Hematopoietic multipotent progenitor cell treated with erythropoietin and hydrocortisone succinate and interleukin-3 and kit ligand, for 6 days (in vitro differentiated cells): ENCODE measurements at places on chromosomes 7 and 10.

DNA sequence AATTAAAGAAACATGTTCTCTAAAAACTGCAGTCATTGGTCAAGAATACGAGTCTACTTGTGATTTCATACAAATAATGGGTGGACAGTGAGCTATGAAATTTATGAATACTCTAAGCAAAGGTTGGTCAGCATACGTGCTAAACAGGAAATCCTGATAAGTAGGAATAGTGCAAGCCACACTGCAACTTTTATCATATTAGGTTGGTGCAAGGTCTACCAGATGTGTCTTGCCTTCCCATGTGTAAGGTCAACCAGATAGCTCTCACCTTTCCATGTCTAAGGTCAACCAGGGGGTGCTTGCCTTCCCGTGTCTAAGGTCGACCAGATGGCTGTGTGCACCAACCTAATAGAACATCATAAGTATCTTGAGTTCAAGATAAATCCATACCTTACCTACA, 2.0 kb upstream of the ITGB1 start:
- no peak for DNase-seq

DNA sequence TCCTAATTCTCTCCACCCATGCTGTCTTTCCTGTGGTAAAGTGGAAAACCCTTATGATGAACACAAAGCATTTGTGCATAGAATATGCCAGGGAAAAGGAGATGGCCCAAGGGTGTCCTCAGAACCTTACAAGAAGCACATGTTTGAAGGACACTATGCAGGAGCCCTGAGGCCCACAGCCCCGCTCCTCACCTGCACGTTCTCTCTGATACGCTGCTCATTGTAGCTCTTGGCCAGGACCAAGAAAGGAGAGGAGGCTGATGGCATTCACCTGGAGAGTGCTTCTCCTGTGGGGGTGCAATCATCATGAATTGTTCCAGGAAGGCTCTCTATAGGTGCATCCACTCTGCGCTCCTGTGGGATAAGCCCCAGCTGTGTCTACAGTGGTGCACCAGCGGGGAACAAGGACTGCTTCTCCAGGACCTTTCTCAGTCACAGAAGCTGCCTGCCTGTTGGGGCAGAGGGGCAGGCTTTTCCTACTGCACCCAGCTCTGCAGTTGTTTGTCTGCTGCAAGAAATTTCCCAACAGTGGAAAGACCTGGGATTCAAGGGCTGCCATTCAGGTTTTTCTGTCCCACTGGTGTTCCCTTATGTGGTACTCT, 19.9 kb downstream of the AKR1C2 start:
- no peak for DNase-seq

DNA sequence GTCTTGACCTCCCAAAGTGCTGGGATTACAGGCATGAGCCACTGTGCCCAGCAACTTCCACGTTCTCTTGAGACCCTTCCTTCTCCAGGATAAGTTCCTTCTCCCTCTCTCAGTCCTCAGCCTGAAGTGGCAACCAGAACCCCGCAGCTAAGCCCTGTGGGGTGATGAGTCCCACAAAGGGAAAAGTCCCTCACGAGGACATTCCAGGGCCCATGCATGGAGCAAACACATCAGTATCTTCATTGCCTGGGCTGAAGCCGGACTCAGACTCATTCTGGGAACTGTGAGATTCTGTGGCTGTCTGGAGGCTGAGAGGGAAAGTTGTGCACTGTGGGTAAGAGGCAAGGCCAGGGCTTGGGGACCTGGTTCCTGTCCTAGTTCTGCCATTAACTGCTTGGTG, 622.9 kb downstream of the GALNT17 start:
- no peak for DNase-seq

DNA sequence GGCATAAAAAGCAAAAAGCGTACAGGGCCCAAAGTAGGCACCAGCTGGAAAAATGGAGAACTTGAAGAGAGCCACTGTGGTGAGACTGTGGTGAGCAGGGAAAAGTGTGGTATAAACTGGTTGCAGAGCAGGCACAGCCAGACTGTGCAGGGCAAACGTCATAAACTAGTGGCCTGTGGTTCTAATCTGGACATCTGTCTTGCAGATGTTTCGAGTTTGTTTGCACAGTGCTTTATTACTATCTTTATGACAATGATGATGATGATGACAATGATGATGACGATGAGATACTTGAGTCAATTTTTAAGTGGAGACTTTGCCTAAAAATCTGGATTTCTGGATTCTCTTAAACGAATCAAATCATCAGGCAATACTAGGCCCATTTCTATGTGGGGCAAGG, 45.7 kb downstream of the SEMA3C start:
- DNase-seq, result peak; percentile 53

GRCh38 chr7:138286846-138287245, 173.2 kb upstream of the TRIM24 start:
- no peak for DNase-seq

- DNase-seq, result peak; percentile 18
These were observed 98.4 kb downstream of the RGS10 start for GRCh38 chr10:119443970-119444660.

GRCh38 chr7:55953707-55954475, 2.2 kb downstream of the MRPS17 start:
- no peak for DNase-seq

- no peak for DNase-seq
These were observed 351.9 kb downstream of the CXCL12 start for GRCh38 chr10:44033008-44033407.

DNA sequence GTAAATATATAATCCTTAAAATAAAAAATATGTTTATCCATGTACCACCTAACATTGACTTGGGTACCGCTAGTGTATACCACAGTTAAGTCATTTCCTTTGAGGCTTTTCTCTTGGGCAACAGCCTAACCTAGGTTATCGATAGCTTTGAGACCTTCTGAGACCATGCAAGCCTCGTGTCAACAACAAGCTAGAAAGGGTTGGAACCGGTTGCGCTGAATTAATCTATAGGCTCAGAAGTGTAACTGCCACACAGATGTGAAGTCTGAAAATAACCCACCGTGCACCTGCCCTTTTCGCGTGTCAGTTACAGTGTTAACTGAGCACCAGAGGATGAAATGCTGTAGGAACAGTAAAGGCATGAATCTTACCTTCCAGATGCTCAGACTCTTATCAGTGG, 59.8 kb downstream of the ARID5B start:
- no peak for DNase-seq

DNA sequence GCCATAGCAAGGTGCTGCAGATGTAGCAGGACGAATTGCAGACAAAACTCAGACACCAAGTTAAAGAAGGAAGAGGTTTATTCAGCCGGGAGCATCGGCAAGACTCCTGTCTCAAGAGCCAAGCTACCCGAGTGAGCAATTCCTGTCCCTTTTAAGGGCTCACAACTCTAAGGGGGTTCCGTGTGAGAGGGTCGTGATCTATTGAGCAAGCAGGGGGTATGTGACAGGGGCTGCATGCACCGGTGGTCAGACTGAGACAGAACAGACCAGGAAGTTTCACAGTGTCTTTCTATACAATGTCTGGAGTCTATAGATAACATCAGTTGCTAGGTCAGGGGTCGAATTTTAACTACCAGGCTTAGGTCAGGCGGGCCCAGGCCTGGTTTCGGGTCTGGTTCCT, 222.0 kb upstream of the C7orf33 start:
- no peak for DNase-seq

GRCh38 chr7:38842746-38843145, 66.2 kb downstream of the VPS41 start:
- DNase-seq, result no peak

DNA sequence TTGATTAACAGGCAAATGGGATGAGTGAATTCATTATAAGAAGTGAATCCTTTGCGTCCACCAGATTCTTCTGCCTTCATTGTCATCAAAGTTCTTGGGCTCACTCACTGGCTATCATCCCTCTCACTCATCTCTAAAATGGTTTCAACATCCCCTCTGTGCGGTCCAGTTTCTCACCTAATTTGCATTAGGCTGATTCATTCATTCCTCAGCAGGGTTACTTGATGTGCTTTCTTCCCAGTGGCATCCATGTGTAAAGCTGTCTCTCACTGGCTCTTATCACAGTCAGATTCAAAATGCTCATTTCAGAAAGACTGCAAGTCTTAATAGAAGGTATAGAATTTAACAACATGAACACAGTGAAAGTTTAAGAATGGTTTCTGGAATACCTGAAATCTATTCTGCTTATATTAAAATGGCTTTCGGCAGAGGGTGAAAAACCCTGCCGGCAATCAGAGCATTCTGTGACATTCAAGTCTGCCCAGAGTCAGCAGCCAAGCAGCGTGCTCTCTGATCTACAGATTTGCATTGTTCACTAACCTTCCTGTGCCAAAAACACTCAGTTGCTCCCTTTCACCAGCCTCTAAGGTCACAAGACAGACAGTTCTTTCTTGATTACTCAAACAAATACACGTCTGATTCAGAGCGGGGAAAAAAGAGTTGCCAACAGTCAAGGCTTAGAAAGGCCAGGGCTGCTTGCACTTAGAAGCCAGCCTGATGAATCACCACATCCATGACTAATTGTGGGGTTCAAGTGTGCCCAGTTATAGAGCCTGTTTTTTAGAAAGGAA, 106.7 kb downstream of the TES start:
- DNase-seq, result no peak

- no peak for DNase-seq
These were observed 99.6 kb upstream of the PAX2 start for GRCh38 chr10:100645613-100646392.

DNA sequence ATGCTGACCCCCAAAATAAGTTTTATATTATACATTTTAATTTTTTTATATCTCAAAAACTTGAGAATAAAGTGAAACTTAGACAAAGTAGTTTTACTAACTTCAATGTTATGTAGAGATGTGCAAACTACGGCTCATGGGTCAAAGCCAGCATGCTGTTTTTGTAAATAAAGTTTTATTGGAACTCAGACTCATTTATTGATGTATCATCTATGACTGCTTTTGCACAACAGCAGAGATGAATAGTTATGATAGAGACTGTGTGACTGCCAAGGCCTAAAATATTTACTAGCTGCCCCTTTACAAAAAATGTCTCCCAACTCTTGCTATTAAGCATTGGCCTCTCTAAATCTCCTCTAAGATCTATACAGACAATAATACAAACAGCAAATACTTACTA, 12.4 kb downstream of the MTPN start:
- no peak for DNase-seq

GRCh38 chr7:468681-469562, 50.7 kb downstream of the PDGFA start:
- DNase-seq, result peak; percentile 58

DNA sequence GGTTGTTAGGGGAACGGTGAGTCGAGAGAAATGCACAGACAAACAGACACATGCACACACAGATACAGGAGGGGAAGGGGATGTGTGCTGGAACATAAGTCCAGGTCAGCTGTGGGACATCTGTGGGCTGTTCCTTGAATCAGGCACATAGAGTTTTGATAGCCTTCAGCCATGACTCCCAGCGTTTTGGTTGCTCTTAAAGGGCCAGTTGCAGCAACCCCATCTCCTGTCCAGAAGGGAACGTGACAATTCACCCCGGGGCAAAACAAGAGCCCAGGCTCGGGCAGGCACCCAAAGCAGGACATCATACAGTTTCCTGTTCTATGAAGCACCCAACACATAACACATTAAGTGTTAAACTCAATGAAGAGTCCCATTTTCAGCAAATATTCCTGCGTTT, 9.6 kb downstream of the INSYN2A start:
- no peak for DNase-seq

DNA sequence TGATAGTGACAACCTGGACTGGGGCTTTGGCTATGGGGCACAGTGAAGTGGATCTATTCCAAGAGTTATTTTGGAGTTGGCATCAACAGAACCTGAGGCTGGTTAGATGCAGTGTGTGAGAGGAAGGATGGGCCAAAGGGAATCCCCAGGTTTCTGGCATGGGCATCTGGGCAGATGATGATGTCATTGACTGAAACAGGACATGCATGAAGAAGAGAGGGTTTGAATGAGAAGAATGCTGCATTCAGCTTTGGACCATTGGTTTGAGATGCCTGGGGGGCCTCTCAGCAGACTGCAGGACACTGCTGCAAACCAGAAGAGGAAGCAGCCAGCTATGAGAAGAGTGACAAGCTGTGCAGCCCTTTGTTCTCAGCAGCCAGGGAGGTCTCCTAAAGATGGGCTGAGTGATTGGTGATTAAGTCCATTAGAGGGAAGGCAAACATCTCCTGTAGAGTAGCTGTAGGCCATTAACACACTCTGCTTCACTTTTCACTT, 23.1 kb upstream of the PIK3CG start:
- DNase-seq, result no peak

GRCh38 chr10:69416695-69417094, at the start of gene TACR2:
Gene TACR2, minus strand, starts transcription at chr10:69416918. Its CDS starts 595 bp downstream, at chr10:69416323.
- no peak for DNase-seq

GRCh38 chr10:68095153-68095552, 14.1 kb upstream of the MYPN start:
- DNase-seq, result no peak

DNA sequence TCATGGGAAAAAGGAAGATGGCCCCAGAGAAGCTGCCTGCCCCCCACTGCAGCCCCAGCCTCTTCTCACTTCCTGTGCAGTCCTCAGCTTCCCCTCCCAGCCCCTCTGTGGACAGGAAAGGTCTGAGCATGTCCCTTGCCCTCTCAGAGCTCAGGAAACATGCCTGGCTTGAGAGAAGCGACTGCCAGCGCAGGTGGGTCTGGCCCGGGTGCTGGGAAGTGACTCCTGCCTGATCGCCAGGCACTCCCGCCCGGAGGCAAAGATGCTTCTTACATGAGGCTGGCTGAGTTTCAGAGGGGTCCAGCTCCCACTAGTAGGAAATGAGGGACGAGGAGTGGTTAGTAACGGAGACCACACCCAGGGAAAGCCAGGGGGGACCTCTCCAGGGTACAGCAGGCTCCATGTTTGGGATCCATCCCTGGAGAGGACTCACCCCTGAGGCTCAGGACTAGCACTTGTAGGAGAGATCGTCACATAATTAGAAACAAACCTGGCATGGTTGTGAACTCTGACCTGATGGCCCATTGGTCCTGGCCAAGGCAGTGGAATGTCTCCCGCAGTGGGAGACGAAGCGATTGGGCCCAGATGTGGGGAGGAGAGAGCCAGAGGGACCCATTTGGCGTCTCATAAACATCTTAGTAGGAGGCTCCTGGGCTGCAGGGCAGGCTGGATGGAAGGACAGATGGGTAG, 12.3 kb downstream of the ELN start:
- DNase-seq, result no peak

- DNase-seq, result no peak
These were observed 94.9 kb downstream of the NPSR1 start for GRCh38 chr7:34752929-34753328.

DNA sequence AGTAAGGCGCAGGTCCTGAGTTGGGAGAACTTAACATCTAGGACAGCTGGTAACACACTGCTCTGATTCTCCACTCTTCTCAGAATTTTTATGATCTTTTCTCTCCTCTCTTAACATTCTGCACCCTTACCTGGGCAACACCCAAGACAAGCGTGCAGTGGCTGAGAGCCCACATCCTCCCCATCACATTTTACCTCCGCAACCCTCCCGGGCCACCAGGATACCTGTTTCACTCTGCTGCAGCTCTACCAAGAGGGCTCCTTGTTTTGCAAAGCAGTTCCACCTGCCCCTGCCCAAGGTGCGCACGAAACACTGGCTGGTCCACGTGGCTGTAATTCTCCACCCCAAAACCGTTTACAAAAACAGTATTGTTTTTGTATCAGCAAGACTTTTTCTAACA, 81.5 kb downstream of the ITIH5 start:
- DNase-seq, result no peak

- DNase-seq, result no peak
These were observed 415.6 kb downstream of the EXOC4 start for GRCh38 chr7:133668296-133669060.

GRCh38 chr7:155739538-155740143, 72.6 kb downstream of the SHH start:
- DNase-seq, result no peak

GRCh38 chr10:109945473-109946177, 22.3 kb upstream of the XPNPEP1 start:
- DNase-seq, result no peak
